ENCODE measurements at places on chromosomes 2 and 18.

DNA sequence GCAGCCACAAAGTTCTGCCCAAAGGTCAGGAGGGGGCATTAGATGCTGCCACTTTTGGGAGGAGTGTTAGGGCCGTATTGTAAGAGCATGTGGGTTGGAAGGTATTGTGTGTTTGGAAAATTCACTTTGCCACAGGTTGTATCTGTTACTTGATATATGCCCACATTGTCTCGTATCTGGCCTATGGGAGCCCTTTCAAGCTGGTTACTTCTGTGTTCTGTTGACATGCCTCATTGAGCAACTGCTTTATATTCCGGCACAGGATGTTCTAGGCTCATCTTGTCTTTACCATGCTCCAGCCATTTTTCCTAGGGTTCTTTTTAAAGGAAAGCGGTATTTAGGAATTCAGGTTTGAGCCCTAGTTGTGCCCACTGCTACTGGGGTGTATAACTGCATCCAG lies 6.0 kb downstream of the ADNP2 start:
- DNase-seq, result no peak

- DNase-seq, result no peak
Measured at GRCh38 chr2:102061962-102062795, 70.4 kb downstream of the IL1R2 start.

GRCh38 chr2:136444323-136444722 lies 321.0 kb upstream of the THSD7B start:
- no peak for DNase-seq

DNA sequence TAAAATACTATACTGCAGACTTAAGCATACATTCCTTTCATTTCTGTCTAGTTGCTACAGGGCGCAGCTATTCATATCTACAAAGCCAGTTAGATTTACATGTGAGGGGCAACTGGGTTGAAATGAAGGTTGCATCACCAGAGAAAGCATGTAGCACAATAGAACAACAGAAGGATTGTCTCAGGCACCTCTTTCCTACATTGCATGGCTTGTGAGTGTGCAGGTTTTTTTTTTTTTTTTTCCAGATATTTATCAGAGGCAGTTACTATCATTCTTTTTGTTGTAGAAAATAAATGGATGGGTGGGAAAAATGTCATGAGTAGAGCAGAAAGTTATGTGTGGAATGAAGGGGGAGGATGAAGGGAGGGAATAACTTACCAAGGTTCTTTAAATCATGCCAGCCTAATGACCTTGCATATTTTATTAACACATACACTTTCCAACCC lies 86.8 kb downstream of the ERBB4 start:
- DNase-seq, result no peak

DNA sequence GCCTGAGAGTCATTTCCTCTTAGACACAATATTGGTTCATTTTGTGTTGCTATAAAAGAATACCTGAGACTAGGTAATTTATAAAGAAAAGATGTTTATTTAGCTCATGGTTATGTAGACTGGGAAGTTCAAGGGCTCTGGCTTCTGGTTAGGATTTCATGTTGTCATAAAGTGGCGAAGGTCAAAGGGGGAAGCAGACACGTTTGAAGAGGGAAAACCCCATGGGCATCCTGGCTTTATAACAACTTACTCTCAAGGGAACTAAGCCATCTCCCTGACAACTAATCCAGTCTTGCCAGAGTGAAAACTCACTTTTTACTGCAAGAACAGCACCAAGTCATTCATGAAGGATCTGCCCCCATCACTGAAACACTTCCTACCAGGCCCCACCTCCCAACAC lies 89.7 kb upstream of the RNF152 start:
- no peak for DNase-seq

GRCh38 chr2:230903231-230904150 lies 21.6 kb downstream of the GPR55 start:
- DNase-seq, result no peak

GRCh38 chr2:161681046-161681445 lies 56.8 kb downstream of the SLC4A10 start:
- no peak for DNase-seq

DNA sequence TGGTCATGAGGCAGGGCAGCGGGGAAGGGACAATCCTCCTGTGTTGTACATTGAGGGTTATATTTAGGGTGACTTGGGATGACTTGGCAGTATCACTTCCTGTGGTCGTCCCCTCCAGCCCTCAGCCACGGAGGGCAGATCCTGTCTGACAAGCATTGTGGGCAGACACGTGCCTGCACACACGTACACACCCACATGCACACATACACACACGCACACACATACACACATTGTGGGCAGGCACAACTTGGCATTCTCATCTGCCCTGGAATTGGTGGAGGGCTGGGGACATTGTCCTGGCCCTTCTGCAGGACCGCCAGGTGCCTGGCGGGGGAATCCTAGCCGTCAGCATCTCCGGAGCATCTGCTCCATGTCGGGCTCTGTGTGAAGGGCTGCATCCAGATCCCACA lies 47.6 kb downstream of the ODC1 start:
- no peak for DNase-seq

GRCh38 chr18:13661051-13661778 lies 65.1 kb downstream of the FAM210A start:
- DNase-seq, result no peak

- DNase-seq, result no peak
Measured at GRCh38 chr2:237672731-237673129, 45.3 kb downstream of the LRRFIP1 start.

- no peak for DNase-seq
Measured at GRCh38 chr2:163800951-163801381, 65.2 kb upstream of the FIGN start.

DNA sequence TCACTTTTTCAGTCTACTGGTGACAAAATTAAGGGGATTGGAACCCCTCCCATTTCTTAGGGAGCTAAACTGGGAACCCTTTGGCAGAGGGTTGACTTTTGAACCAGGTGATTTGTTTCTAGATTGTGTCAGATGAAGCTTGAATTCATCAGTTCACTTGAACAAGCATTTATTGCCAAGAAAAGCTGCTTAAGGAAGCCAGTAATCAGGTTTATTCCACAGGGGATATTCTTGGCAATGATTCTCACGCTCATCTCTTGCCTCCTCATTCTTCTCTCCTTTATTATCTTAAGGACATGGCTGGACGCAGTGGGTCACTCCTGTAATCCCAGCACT lies 101.0 kb downstream of the ALPK2 start:
- no peak for DNase-seq

DNA sequence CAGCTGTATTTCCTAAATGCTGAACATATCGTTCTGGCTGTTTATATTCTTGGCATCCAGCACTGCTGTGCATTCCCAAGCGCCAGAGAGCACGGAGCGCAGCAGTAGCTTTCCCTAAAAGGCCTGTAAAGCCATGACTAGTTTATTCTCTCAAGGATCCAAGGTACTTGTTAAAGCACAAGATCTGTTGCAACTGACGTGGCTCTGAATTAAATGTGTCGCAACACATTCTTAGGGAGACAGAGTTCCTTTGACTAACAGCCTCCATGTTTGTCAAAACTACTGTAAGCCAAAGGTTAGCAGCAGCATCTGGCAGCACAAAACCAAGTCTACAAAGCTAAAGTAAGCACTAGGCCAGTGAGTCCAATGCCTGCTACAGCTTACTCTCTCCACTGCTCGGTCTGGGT lies 188.6 kb upstream of the FN1 start:
- DNase-seq, result no peak

DNA sequence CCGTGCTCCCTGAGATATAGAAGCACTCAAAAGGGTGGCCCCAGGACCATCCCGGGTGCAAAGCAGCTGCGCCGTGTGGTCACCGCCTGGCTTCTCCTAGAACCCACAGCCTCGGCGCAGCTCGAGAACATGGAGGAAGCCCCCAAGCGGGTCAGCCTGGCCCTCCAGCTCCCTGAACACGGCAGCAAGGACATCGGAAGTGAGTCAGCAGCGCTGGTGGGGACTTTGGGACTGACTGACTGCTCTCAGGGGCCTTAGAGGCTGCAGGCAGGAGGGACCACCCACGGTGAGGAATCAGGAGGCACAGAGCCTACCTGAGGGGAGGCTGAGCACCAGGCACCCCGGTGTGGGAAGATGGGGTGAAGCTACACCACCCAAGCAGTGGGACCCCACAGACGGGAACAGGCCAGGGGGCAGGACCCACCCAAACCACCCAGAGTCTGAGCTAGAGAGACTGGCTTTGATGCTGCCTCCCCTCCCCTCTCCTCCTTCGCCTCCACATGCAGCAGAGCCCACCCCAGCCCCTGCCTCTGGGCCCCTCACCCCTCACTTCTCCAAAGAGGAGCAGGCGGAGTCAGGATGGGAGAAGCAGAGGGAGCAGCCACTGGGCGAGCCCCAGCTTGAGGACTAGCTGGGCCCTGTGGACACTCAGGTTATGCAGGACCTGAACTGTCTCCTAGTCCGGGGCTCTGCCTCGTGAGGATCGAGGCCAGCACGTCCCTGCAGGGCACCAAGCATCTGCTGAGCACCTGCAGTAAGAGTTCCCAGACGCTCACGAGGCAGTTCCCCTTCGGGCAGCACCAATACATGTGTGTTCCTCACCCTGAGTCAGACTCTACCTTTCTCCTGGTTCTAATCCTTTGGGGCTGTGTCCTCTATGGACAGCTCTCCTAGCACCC lies 28.7 kb downstream of the MTERF4 start:
- no peak for DNase-seq

DNA sequence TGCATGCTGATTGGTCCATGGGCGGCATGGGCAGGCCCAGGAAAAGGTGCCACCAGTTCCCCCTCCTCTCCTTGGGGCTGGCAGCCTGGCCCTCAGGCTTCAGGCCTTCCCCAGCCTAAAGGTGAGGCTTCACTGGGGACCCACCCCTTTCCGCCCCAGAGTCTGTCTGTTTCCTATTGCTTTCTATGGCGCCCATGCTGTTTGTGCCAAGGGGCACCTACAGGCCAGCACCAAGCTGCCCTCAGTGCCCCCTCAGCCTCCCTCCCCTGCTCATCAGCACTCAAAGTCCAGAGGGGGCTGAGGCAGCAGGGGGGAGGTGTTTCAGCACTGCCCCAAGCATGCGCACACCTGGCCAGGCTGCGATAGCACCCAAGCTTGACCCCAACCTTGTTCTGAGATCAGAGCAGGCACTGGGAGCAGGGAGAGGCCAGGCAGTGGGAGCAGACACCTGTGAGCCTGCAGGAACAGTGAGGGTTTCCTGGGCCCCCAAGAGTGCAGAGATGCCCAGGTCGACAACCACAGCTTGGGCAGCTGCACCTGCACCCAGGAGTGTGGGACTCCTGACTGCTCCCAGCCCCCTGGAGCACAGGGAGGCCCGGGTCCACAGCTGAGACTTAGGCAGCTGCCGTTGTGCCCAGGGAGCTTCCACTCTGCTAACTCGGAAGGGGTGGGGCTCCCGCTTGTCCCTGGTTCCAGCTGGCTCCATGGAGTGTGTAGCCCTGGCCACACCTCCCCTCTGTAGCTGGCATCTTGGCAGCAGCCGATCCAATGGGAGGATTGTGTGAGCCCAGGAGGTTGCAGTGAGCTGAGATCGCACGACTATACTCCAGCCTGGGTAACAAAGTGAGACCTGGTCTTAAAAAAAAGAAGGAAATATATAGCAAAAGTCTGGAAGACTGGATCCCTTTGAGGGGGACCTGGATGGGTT lies 69.1 kb downstream of the NCAPH start:
- DNase-seq, result no peak

DNA sequence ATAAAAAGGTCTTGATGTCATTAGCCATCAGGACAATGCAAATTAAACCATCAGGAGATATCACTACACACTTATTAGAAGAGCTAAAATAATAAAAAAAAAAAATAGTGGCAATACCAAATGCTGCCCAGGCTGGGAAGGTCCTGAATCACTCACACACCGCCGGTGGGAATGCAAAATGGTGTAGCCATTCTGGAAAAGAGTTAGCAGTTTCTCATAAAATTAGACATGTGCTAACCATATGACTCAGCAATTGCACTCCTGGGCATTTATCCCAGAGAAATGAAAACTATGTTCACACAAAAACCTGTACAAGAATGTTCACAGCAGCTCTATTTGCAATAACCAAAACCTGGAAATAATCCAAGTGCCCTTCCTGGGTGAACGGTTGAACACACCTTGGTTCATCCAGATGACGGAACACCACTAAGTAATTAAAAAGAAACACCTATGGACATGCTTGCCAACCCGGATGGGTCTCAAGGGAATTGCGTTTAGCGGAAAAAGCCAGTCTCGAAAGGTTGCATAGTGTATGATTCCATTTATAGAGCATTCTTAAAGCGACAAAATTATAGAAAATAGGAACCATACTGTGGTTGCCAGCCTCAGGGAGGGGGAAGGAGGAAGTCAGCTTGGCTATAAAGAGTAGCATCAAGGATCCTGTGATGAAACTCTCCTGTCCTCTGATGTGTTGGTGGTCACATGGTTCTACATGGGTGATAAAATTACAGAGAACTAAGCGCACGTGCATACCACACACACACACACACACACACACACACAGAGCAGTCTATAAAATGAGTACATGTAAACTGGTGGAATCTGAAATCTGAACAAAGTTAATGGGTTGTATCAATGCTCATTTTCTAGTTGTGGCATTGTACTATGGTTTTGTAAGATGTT lies 4.6 kb downstream of the MBP start:
- DNase-seq, result no peak

DNA sequence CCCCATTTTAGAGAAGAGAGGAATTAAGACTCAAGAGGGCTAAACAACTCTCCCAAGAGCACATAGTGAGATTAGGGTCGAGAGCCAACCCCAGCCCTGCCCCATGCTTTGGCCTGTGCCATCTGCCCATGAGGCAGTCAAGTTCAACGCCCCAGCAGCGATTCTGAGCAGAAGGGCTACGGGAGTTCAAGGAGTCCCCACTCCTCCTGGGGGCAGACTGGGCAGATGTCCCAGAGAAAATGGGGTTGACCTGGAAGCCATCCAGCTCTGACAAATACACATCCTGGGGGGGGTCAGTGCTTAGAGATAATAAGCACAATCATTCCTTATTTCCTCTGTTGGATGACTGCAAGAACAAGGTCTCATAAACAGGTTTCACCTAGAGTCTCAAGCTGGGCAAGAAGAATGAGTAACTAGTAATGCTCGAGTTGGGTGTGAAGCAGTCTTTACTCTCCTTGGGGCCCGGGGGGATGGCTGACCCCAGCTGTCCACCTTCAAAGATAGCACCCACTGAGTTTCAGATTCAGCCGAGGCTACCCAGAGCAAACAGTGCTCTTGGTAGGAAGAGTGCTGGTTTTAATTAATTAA lies 716.4 kb downstream of the RNF144A start:
- DNase-seq, result no peak

- no peak for DNase-seq
Measured at GRCh38 chr2:63124218-63124617, 73.6 kb downstream of the OTX1 start.

GRCh38 chr2:171824086-171824485 lies 70.0 kb downstream of the SLC25A12 start:
- no peak for DNase-seq

GRCh38 chr2:215571689-215572088 lies 135.8 kb upstream of the FN1 start:
- DNase-seq, result no peak

All from hippocampal formation (tissue), 2 donors.